ENCODE measurements at places on chromosomes 1 and 21.

- H3K27ac ChIP-seq, result no peak overlapping the region
- H3K27me3 ChIP-seq, result no peaks in the 10 kb centered on the region
- no peak overlapping the region for H3K4me3 ChIP-seq
- no peaks in the 10 kb centered on the region for H3K36me3 ChIP-seq
- DNase-seq, result no peak
Measured at GRCh38 chr1:237568955-237569354, 321.8 kb downstream of the ZP4 start.

DNA sequence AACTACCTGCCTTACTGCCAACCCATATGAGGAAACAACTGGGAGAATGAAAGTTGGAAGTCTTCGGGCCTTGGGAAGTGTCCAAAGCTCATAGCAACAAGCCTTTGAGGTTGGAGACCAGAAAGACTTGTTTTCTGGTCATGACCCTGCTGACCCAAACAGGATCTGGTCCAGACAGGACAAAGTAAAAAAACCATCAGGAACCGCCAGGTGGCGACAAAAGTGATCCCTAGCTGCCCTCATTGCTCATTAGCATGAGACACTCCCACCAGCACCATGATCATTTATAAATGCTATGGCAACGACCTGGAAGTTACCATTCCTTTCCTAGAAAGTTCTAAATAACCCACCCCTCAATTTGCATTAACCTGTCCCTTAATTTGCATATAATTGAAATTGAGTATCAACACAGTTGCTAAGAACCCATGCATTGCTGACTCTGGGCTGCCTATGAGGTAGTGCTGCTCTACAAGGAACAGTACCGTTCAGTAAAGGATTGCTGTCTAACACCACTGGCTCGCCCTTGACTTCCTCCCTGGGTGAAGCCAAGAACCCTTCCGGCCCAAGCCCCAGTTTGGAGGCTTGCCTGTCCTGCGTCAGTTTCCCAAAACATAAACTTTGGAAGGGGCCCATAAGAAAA is 89.0 kb downstream of the URB2 start:
- DNase-seq, result no peak
- no peak overlapping the region for H3K27ac ChIP-seq

- no peaks in the 10 kb centered on the region for H3K4me1 ChIP-seq
- DNase-seq, result no peak
- H3K27me3 ChIP-seq, result no peaks in the 10 kb centered on the region
- no peaks in the 10 kb centered on the region for H3K36me3 ChIP-seq
- no peak overlapping the region for H3K27ac ChIP-seq
- H3K4me3 ChIP-seq, result no peak overlapping the region
Measured at GRCh38 chr1:76687307-76688175, 179.7 kb upstream of the ST6GALNAC5 start.

DNA sequence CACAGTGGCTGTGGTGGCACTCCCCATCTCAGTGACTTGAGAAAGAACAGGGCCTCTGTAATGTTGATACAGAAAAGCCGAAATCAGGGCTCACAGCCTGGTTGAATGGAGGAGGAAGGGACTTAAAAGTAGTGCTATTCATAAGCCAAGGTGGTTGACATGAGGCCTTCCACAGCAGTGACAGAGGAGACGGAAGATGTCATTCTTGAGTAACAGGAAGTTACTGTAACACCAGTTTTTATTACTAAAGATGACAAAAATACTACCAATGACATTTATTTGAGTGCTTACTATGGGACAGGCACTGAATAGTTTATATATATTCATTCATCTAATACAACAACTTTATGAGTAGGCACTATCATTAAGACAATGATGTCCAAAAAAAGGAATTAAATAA is 52.8 kb upstream of the GNG12 start:
- no peaks in the 10 kb centered on the region for H3K27me3 ChIP-seq
- no peaks in the 10 kb centered on the region for H3K4me1 ChIP-seq
- H3K4me3 ChIP-seq, result no peak overlapping the region
- no peak for DNase-seq

- no peaks in the 10 kb centered on the region for H3K27me3 ChIP-seq
Measured at GRCh38 chr1:232620356-232620969, 9.5 kb downstream of the SIPA1L2 start.

- H3K4me1 ChIP-seq, result no peaks in the 10 kb centered on the region
- H3K27ac ChIP-seq, result no peak overlapping the region
- H3K4me3 ChIP-seq, result no peak overlapping the region
- peaks cover 11% of the 10 kb centered on the region for H3K27me3 ChIP-seq
- no peak for DNase-seq
Measured at GRCh38 chr1:209884249-209884648, 53.8 kb upstream of the SYT14 start.

- DNase-seq, result peak; percentile 92
- peak overlapping the region; percentile 77 for H3K27ac ChIP-seq
- no peak overlapping the region for H3K4me3 ChIP-seq
- peaks cover 11% of the 10 kb centered on the region for H3K4me1 ChIP-seq
- H3K27me3 ChIP-seq, result no peaks in the 10 kb centered on the region
Measured at GRCh38 chr1:210598135-210598652, 269.5 kb downstream of the HHAT start.

DNA sequence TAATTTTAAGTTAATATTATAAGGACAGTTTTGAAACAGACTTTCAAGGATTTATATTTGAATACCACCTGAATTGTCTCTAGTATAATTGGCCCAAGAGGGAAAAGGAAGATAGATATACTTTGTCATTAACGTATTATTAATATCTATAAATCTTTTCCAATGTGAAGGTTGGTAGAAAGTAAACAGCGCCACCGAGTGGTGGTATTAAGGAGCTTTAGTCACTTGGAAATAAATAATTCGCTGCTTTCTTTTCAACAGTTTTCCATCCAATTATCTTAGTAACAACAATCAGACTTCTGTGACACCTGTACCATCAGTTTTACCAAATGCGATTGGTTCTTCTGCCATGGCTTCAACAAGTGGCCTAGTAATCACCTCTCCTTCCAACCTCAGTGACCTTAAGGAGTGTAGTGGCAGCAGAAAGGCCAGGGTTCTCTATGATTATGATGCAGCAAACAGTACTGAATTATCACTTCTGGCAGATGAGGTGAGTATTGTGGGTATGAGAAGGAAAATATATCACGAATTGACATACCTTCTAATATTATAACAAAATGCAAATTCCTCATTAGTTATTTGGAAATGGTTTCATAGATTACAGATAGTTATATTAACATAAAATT is 37.7 kb downstream of the SH3GLB1 start:
- H3K27ac ChIP-seq, result no peak overlapping the region
- H3K4me3 ChIP-seq, result no peak overlapping the region
- H3K4me1 ChIP-seq, result peaks cover 3% of the 10 kb centered on the region
- peak; percentile 67 for DNase-seq

- no peak overlapping the region for H3K4me3 ChIP-seq
- H3K36me3 ChIP-seq, result peaks cover 8% of the 10 kb centered on the region
- no peak overlapping the region for H3K27ac ChIP-seq
- H3K4me1 ChIP-seq, result no peaks in the 10 kb centered on the region
- no peak for DNase-seq
Measured at GRCh38 chr1:178470411-178470960, 26.3 kb downstream of the CLEC20A start.

GRCh38 chr1:43349594-43350306 is 9.0 kb upstream of the CDC20 start:
- H3K4me3 ChIP-seq, result no peak overlapping the region
- no peak for DNase-seq
- H3K4me1 ChIP-seq, result peaks cover 5% of the 10 kb centered on the region

DNA sequence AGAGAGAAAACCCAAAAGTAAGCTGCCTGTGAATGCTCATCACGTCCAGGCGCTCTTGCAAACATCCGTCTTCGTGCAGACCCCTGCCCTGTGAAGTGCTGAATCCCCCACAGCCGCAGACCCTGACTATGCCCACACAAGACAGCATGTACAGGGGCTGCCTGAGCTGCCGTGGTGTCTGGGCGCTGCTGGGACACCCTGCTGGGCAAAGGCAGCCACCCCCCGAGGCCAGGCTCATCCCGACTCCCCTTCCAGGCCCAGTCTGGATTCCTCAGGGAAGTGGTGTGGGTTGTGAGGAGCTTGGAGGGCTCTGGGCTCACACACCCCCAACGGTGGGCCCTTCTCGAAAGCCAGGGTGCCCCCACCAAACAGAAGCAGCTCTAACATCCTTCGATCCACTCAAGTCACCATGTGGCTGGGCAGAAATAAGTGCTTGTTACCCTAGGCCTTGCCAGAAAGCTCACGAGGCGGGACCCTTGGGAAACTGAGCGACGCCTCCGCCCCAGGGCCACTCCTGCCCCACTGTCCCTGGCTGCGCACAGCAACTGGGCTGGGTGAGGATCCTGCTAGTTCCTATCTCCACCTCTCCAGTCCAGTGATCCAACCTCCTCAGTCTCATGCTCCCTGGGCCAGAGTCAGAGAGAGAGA is 4.8 kb upstream of the WNT9A start:
- H3K27me3 ChIP-seq, result no peaks in the 10 kb centered on the region
- H3K36me3 ChIP-seq, result no peaks in the 10 kb centered on the region
- no peak overlapping the region for H3K27ac ChIP-seq

GRCh38 chr1:22207511-22208267 is 64.8 kb upstream of the WNT4 start:
- no peak overlapping the region for H3K4me3 ChIP-seq
- H3K27ac ChIP-seq, result no peak overlapping the region
- DNase-seq, result no peak
- H3K36me3 ChIP-seq, result no peaks in the 10 kb centered on the region

DNA sequence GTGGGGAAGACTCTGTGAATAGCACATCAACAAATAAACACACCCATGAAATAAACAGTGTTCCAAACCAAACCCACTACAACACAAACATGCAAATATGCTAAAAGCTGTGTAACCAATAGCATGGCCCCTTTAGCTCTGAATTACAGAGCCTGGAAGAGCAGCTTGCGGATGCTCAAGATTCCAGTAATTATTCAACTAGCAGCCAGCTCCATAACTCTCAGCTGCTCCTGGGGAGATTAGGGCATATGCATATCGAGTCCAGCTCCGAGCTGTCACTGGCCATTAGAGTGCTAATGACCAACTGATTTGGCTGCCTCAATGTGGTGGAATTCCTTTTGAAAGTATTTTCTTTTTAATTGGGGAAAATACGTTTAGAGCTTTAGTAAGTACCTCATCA is 207.1 kb downstream of the HHAT start:
- H3K4me1 ChIP-seq, result no peaks in the 10 kb centered on the region
- H3K4me3 ChIP-seq, result no peak overlapping the region
- no peak for DNase-seq
- no peaks in the 10 kb centered on the region for H3K27me3 ChIP-seq
- H3K27ac ChIP-seq, result no peak overlapping the region

GRCh38 chr1:237975376-237975775 is 84.7 kb upstream of the ZP4 start:
- H3K4me1 ChIP-seq, result no peaks in the 10 kb centered on the region
- no peaks in the 10 kb centered on the region for H3K36me3 ChIP-seq
- no peak overlapping the region for H3K4me3 ChIP-seq
- no peaks in the 10 kb centered on the region for H3K27me3 ChIP-seq

GRCh38 chr1:203039609-203040512 is 13.6 kb downstream of the PPFIA4 start:
- peak; percentile 31 for DNase-seq
- no peak overlapping the region for H3K27ac ChIP-seq
- no peaks in the 10 kb centered on the region for H3K36me3 ChIP-seq
- H3K4me1 ChIP-seq, result peaks cover 26% of the 10 kb centered on the region
- peaks cover 13% of the 10 kb centered on the region for H3K27me3 ChIP-seq
- no peak overlapping the region for H3K4me3 ChIP-seq

Data from common myeloid progenitor, CD34-positive (primary cell).